Femur (tissue), 1 donor: ENCODE measurements at places on chromosomes 2 and 18.
A peak's percentile ranks its signal among the peaks of the same experiment; 100 is the strongest.

DNA sequence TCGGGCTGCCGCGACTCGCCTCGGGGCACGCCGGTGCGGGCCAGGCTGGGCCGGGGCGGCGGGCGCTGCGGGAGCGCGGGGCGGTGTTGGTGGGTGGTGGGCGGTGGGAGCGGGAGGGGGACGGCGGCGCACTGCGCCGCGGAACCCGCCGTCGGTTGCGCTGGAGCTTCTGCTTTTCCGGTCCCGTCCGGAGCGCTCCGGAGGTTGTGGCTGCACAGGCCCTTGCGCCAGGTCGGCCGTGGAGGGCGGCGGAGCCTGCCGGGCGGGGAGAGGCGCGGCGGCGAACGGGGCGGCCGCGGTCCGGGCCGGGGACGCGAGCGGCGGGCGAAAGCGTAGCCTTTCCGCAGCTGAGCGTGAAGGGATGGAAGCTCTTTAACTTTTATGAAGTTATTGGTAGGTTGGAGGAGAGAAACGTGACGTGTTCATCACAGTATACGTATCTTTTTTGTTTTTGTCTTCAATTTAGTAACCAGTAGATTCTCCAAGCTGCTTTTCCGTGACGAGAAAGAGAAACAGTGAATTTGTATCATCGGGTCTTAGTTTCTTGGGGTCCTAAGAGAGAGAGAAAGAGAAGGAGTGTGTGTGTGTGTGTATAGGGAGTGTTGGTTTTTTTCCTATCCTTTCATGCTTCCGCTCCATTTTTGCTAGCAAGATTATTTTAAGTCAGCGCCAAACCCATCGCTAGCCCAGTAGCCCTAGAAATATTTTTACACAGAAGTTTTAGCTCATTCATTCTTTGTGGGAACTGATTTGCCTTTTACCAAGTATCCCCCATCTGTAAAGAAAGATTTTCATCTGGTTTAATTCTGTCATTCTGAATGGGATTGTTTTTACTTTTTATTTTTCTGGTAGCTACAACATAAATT, 535 bp downstream of the ATG4B start:
- DNase-seq: no peak

DNA sequence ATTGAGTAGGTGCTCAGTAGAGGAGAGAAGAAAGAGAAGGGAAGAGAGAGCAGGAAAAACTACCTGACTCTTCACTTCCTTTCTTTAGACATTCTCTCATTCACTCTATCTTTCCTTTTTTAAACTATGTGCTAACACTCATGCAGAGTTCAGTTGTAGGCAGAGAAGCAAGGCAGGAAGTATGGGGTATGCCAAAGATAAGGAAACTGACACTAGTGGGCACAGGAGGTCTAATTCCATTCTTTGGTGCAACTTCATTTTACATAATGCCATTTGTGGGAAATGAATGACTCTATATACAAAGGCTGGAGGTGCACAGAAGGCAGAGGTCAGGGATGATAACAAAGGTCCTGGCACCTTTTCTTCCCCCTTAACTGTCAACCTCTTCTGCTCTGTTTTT, 35.1 kb upstream of the ACVR1 start:
- no peak for DNase-seq

- DNase-seq: no peak
These were observed 58.8 kb downstream of the NEDD4L start for GRCh38 chr18:58102875-58103274.

GRCh38 chr2:221100467-221101089, 471.5 kb downstream of the EPHA4 start:
- DNase-seq: no peak

GRCh38 chr2:233065954-233066470, 5.9 kb downstream of the INPP5D start:
- DNase-seq: no peak

- DNase-seq: no peak
These were observed 59.7 kb downstream of the CPS1 start for GRCh38 chr2:210616074-210616473.

DNA sequence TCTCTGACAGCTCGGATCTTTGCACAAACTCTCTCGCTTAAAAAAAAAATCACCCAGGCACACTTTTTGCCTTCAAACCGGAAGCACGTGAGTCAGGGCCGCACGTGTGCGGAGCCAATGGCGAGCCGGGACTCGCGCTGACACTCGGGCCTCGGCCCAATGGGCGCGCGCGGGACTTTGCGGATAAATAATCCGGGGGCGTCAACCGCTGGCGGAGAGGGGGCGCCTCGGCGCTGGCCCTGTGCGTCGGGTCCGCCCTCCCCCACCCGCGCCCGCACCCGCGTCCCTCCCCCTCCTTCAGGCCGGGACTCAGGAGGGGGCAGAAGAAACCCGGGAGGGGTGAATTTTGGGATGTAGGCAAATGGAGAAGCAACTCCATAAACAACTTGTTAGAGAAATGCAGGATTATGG, 319 bp upstream of the EN1 start:
- peak; percentile 88 for DNase-seq

DNA sequence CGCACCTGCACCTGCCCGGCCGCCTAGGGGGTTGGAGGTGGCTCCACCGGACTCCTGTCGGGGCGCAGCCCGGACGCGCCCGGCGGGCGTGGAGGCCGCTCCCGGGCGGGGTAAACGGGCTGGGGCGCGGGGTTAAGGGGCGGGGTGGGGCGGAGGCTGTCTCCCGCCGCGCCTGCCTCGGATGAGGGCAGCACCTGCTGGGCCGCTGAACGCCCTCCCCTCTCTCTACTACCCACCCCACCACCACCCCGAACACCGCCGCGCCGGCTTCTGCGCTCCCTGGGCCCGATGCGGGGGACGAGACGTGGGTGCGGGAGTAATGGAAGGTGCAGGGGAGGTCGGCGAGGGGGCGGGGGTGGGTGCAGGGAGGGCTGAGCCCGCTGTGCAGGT, 224.8 kb upstream of the ID2 start:
- peak; percentile 16 for DNase-seq

DNA sequence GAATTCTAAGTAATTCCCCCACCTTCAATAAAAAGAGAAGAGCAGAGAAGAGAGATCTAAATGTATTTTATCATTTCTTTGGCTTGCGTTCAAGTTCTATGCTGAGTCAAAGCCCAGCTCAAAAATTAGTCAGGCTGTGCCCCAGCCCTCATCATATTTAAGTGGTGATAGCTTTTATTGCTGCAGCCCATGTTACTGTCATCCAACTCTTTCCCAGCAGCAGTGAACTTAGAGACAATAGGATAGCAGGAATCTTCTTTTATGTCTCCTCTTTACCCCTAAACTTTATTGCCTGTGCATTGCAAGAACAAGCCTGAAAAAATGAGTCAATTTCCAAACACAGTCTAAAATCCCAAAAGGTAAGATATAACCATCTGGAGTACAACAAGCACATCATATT, 1599.3 kb upstream of the PIK3C3 start:
- DNase-seq: no peak

GRCh38 chr2:60541056-60541651, 12.3 kb downstream of the BCL11A start:
- DNase-seq: no peak

DNA sequence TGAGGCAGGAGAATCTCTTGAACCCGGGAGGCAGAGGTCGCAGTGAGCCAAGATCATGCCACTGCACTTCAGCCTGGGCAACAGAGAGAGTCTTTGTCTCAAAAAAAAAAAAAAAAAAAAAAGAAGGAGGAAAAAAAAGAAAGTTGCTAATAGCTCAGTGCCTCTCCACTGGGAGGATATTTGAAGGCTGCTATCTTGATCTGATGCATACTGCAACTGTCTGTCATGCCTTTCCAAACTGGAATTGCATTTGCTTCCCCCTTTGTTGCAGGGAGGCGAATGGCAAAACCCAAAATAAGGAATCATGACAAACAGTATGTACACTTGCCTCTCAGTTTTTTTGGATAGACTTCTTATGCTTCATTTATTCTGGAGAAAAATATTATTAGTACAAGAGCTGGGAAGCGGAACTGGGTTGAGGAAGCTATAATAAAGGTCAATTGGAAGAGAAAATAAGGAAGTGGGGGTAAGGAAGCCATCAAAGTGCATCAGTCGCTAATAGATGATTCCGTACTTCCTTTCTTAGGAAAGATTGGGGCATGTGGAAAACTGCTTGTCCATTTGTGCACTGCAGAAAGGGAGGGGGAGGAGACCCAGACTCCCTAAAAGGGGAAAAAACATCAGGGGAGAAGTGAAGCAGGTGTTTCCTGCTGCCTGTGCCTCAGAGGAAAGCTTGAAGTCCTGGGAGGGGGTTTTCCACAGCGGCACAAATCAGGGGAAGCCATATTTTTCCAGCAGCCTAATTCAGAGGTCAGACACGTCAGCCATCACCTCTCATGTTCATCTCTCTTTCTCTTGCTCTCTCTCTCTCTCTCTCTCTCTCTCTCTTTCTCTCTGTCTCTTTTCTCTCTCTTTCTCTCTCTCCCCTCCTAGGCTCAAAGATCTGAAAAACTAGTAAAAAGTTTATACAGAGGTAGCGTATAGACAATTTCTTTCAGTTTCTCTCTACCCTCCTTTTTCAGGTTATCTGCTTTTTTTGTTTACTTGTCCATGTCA, 301.4 kb upstream of the TNP1 start:
- no peak for DNase-seq

DNA sequence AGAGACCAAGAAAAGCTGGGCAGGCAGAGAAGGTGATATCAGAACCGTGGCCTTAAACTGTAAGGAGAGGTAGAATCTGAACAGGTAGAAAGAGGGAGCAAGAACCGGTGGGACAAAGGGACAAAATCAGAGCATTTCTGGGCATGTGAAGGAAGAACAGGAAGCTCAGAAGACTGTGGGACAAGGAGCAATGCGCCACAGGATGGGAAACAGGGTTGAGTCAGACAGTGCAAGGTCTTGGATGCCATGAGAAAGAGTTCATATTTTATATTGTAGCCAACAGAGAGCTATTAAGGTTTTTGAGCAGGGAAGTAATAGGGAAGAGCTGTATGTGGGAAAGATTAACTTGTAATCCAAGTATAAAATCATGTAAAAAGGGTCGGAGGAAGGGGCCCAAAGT, 106.4 kb upstream of the UGP2 start:
- no peak for DNase-seq

GRCh38 chr2:2026851-2027250, 282.5 kb upstream of the PXDN start:
- no peak for DNase-seq

DNA sequence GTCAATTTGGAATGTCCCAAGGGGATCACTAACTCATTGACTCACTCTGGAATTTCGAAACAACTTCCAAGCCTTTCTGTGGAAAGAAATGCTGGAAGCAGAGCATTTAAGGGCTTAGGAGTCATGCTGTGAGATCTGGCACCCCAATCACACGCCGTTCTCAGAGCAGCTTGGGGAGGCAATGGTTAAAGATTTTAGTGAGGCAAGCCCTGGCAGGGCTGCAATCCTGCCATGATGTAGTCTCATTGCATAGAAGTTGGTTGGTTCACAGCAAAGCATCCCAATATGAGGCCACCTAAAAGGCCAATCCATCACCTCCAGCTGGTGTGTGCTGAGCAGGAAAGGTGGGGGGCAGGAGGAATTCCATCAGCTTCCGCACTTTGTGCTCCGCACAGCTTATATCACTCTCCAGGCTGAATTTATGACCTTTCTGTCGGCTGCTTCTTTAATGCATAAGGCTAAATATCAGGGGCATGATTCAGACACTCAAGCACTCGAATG, 1043.9 kb upstream of the POU3F3 start:
- DNase-seq: no peak

DNA sequence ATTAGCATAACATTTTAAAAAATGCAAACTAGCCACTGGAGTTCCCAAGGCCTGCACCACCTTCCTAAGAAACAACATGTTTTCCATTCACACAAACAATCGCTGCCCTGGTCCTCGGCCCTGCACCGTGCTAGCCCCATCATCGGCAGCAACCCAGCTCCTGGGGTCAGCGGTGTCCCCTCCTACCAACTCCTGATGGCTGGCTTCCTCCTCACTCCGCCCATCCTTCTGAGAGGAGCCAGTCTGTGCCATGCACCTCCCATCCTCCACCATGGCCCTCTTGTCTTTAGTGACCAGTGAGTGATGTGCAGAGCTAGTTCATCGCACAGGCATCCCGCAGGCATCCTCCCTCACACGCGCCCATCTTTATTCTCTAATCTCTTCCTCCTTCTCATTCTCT, 81.9 kb downstream of the LONRF2 start:
- no peak for DNase-seq

DNA sequence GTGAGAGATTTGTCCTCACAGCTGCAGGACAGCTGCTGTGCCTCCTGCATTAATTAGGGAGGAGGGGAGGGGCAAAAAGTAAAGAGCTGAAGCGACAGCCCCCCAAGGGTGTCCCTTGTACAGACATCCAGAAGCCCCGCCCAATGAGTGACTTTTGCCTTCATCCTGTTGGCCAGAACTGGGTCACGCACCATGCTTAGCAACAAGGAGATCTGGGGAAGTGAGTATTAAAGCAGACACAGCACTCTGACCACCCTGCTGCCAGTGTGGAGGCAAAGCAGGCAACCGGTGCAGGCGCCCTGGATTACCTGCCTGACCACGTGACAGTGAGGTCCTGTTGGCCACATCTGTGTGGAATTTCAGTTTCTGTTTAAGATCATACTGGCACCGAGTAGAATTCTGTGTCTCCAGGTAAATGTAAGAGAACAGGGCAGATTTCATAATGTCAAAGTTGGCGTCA, 21.5 kb upstream of the BIN1 start:
- DNase-seq: peak; percentile 38

GRCh38 chr2:69434753-69435152, 2.5 kb downstream of the NFU1 start:
- DNase-seq: no peak

GRCh38 chr2:234826681-234827080, 125.1 kb upstream of the SH3BP4 start:
- DNase-seq: no peak

GRCh38 chr18:63907664-63908063, at the start of gene SERPINB10:
SERPINB10 (plus strand) TSS chr18:63907958; CDS start chr18:63915511, 7,553 bp downstream.
- no peak for DNase-seq

DNA sequence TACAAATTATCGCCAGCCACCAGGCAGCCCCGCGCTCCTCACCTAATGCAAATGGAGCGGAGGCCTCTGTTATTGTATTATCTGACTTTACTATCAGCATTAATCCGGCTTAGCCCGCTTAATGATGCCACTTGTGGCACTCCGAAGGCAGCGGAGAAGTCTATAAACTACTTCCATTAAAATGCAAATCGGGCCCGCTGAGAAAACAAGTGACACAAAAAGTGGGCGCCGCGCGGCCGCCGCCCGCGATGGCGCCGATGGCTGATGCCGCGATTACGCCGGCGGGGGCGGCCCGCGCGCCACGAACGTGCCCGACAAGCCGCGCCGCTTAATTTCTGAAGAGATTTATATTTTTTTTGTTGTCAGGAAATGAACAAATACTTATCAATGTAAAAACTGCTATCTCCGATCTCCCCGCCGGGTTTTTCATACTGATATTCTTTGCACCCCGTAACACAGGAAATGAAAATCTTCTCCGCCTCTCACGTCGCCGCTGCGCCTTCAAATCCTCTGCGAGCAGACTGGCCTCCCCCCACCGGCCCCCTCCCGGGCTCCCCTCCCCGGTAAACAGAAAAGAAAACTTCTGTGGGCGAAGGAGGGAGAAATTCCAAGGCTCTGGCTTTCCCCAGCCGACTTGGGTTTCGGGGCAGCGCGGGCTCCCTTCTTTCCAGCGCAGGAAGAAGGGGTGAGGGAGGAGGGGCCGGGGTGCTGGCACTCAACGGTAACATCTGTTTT, 221.8 kb downstream of the INSIG2 start:
- DNase-seq: peak; percentile 77

- DNase-seq: no peak
These were observed 7.9 kb downstream of the SCYGR5 start for GRCh38 chr2:227674485-227674884.

- DNase-seq: no peak
These were observed 74.4 kb downstream of the TMEM18 start for GRCh38 chr2:602571-603359.

- DNase-seq: no peak
These were observed 356.2 kb downstream of the KCNJ3 start for GRCh38 chr2:155054712-155055111.
